ENCODE measurements at places on chromosomes 3 and 15.
A peak's percentile ranks its signal among the peaks of the same experiment; 100 is the strongest.

GRCh38 chr15:70636540-70637165 is 126.7 kb downstream of the UACA start:
- peak; percentile 22 for DNase-seq

- DNase-seq, result peak; percentile 37
Observed at GRCh38 chr15:84648539-84648938, 5.5 kb downstream of the WDR73 start.

DNA sequence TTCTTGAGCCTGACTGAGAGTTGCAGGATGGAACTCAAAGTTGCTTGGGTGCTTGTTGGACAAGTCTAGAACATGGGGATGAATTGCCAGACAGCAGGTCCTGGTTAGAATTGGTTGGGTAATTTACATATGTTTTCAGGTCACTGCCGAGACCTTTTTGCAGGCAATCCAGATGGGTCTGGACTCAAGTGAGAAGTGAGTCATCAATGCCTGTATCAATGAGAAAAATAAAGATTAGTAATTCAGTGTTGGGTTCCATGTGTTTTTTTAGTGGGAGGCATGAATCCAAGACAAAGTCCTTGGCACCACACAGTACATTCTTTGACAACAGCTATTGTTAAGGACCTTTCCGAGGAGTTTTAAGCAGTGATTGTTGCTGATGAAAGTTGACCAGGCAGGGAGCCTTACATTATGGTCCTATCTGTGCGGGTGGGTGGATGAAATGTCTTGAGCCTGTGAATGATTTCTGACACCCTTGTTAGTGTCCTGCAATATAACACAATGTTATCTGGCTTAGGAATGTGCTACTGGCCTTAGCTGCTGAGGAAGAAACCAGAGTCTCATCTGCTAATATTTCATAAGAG is 77.7 kb downstream of the CRYGS start:
- DNase-seq, result no peak

- DNase-seq, result no peak
Observed at GRCh38 chr3:171551296-171551695, 91.1 kb upstream of the TNIK start.

Measured in GM03348 (cell line).